Activated T-cell treated with anti-CD3 and anti-CD28 coated beads, Interleukin-2, amount 50 U/mL, for 48 hours (primary cell): ENCODE measurements at places on chromosomes 13 and 19.

- DNase-seq, result peak; percentile 25
Observed at GRCh38 chr13:95298971-95299621, 2.2 kb downstream of the ABCC4 start.

DNA sequence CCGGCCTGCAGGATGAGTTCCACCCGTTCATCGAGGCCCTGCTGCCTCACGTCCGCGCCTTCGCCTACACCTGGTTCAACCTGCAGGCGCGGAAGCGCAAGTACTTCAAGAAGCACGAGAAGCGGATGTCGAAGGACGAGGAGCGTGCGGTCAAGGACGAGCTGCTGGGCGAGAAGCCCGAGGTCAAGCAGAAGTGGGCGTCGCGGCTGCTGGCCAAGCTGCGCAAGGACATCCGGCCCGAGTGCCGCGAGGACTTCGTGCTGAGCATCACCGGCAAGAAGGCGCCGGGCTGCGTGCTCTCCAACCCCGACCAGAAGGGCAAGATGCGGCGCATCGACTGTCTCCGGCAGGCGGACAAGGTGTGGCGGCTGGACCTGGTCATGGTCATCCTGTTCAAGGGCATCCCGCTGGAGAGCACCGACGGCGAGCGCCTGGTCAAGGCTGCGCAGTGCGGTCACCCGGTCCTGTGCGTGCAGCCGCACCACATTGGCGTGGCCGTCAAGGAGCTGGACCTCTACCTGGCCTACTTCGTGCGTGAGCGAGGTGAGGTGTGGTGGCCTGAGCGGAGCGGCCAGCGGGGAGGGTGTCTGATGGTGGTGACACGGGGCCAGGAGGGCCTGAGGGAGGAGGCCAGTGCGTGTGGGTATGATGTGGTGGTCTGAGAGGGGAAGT, 15.5 kb downstream of the NFIC start:
- no peak for DNase-seq

DNA sequence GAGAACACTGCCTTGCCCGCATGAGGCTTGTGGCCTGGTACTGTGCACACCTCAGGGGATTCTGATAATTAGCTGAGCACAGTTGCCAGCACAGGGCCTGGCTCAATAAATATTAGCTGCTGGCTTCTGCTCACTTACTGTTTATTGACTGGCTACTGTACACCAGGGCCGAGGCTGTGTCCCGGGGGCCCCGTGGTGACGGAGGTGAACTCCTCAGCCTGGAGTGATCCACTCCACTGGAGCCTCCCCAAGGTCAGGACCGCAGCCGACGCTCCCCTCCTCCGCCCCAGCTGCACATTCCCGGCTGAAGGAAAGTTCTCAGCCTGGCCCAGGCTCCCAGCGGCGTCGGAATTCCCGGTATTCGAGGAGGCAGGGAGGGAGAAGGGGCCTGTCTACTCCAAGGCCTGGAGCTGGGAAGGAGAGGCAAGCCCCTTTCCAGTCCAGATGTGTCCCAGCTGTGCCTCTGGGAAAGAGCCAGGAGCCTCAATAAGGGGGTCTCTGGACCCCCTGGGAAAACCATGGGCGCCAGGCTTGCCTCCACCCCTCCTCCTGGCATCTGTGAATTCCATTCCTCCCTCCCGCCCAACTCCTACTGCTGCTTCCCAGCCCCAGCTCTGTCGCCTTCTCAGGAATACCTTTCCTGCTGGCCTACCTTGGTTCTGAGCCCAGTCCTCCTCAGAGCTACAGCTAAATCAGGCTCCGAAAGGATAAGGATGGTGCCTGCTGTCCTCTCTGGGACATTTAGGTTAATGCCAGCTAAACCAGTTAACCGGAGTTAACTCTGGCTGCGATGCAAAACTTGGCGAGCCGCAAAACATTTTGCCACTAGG, 7.3 kb downstream of the RPS16 start:
- DNase-seq, result no peak

DNA sequence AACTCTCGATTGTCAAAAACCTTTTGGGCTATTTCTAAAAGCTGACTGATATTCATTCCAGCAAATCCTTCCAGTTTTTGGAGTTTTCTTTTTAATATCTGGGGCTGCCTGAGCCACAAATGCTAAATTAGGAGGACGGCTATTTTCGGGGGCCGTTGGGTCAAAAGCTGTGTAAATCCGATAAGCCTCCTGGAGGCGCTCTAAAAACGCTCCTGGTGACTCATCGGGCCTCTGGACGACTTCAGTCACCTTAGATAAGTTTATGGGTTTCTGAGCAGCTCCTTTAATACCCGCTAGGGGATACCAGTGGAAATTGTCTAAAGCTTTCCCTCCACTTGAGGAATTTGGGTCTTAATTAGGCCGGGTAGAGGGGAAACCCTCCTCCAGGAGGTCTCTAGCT, 66.4 kb downstream of the ZNF730 start:
- no peak for DNase-seq

GRCh38 chr19:14411938-14412245, 7.2 kb downstream of the DDX39A start:
- no peak for DNase-seq
